ENCODE measurements at places on chromosomes 2 and 18.

DNA sequence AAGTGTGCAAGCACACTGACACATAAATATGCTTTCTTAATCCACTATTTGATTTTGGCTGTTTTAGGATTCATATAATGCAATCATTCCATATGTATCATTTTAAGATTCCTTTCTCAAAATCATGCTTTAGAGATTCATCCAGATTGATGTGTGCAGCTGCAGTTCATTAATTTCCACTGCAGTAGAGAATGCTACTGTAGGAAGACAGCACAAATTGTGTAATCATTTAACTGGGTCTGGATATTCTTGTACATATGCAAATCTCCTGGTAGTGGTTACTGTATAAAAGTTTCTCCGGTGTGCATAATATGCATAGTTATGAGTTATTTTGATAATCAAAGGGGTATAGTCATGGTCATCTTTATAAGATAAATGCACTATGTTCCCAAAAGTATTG is 502.5 kb upstream of the ACVR2A start:
- no peak for DNase-seq

- DNase-seq, result no peak
Measured at GRCh38 chr2:193011870-193012269, 817.1 kb upstream of the TMEFF2 start.

DNA sequence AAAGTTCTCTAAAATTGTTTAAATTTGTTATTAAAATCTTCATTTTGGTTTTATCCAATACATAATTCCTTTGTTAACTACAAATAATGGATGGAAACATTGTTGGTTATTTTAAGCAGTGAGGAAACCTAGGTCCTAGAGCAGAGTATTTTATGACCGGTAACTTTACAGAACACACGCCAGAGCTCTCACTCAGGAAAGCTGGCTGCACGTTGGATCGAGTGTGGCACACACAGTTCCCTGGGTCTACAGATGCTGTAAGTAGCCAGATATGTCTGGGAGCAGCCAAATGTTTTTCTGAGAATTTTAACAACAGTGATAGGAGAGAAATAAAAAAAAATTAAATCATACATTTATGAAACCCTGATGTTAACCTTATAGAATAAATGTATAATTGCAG is 264.4 kb downstream of the ZNF407 start:
- DNase-seq, result no peak

DNA sequence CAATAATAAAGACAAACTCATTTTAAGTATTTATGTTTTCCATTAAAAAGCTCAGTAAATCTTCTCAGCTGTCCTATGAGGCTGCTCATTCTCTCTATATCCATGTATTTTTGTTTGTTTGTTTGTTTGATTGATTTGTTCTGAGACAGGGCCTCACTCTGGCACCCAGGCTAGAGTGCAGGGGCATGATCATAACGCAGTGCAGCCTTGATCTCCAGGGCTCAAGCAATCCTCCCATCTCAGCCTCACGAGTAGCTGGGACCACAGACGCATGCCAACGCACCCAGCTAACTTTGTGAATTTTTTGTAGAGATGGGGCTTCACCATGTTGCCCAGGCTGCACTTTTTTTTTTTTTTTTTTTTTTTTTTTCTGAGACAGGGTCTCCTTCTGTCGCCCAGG is 5.6 kb downstream of the STRN start:
- DNase-seq, result no peak

DNA sequence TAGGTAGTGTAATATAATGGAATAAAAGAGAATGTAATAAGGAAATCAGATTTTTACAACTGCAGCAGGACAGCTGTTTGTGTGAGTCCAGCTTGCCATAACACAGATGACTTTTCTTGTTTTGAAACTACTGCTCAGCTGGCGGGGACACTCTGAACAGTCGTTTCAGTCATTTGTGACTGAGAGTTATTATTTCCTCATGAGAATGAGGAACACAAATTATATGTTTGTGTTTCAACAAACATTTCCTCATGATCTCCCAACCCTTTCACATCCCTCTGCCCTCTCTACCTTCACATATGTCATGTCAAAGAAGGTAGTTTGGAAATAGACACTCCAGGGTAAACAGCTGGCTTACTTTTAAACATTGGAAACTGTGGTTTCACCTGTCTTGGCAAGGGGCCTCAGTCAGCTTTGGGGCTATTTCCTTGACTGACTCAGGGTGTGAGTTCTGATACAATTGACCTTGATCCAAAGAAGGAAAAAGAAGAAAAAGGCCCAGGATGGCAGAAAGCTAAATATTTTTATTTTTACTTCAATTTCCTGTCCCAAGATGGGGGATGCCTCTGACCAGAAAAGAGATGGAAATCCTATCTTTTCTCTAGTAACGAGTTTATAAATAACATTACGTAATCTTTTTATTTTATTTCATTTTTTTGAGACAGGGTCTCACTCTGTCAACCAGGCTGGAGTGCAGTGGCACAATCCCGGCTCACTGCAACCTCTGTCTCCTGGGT is 593 bp downstream of the SP140L start:
- DNase-seq, result no peak

DNA sequence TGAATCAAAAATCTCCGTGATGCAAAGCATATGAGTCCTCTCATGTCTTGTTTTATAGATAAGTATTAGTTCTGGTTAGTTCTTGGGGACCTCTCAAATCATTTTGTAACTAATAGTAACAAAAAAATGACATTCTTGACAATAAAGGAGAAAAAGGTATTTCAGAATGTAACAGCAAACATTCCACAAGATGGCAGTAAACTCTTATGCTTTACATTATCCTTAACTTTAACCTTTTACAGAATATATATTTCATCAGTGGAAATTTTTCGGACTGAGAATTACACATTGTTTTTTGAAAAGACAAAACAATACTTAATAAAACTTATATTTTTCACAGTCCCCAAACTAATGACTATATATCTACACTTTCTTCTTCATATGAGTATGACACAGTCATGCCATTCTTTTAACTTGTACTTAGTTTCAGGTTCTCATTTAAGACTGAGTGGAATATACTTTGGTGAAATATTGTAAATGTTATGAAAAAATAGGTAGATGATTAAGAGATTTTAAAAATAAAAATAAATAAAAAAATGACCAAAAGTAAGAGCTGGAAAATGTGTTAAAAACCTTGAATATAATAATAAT is 142.9 kb upstream of the NXPH2 start:
- no peak for DNase-seq

DNA sequence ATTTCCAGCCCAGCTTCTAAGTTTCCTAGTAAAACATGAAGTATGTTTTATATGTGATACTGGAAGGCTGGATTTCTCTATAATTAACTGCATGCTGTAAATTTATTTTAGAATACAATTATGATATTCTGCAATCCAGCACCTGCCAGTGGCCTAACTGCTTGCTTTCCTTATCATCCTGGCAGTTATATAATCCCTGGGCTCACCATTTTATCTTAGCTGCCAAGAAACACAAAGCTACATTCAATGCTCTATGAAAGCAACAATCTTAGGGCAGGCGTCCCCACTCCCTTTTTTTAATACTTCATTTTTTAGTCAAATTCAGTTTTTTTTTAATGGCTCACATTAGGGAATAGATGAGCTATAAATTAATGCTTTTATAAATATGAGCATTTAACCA is 38.4 kb upstream of the UBXN4 start:
- DNase-seq, result no peak
